Natural killer cell (primary cell): ENCODE measurements at places on chromosomes 7 and 10. TPM values are rescaled to one million over a fixed set of nuclear protein-coding genes. Genes with fewer than 3 reads are reported as not detected.

- H3K27ac ChIP-seq, result no peak overlapping the region
- no peak for DNase-seq
- no peaks in the 10 kb centered on the region for H3K4me1 ChIP-seq
- H3K36me3 ChIP-seq, result no peaks in the 10 kb centered on the region
- no peaks in the 10 kb centered on the region for H3K27me3 ChIP-seq
Observed at GRCh38 chr10:115849197-115849596, 423.8 kb downstream of the GFRA1 start.

DNA sequence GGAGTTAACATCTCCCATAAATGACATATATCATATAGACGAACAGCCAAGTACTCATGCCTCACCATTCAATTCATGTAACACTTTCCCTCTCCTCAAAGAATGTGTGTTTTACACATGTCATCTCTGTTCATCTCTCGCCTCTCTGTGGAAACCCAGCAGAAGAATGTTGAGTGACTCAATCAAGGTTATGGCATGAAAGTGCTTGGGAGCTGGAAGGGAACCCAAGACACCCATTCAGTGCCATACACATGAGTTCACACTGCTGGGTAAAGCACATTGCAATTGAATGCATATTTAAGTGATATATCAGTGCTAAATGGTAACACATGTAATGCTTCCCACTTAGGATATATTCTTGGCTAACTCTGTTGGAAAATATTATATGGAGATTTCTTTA lies 322.9 kb downstream of the PTEN start:
- H3K36me3 ChIP-seq, result no peaks in the 10 kb centered on the region
- no peak overlapping the region for H3K4me3 ChIP-seq
- H3K27me3 ChIP-seq, result no peaks in the 10 kb centered on the region
- H3K4me1 ChIP-seq, result no peaks in the 10 kb centered on the region
- no peak overlapping the region for H3K27ac ChIP-seq

- H3K4me1 ChIP-seq, result peaks cover 15% of the 10 kb centered on the region
- H3K27ac ChIP-seq, result no peak overlapping the region
- no peaks in the 10 kb centered on the region for H3K36me3 ChIP-seq
Observed at GRCh38 chr10:14879124-14879927, 660 bp downstream of the SUV39H2 start.

DNA sequence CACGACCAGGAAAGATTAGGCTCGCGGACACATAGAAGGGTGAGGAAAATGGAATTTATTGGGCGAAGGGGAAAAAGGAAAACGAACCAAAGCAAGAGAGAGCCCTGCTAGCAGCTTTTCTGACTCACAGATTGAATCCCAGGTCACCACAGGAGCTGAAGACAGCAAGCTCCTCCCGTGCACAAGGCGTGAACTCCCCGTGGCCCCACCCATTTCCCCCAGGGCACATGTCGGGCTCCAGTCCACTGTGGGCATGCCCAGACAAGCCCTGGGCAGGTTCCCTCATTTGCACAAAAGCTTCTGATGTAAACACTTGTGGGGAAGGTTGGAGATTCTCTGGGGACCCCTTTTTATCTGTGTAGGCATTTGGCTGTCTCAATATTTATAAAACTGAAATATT lies 582.4 kb downstream of the SUGCT start:
- DNase-seq, result no peak
- H3K4me1 ChIP-seq, result no peaks in the 10 kb centered on the region
- H3K27me3 ChIP-seq, result no peaks in the 10 kb centered on the region
- H3K27ac ChIP-seq, result no peak overlapping the region
- H3K4me3 ChIP-seq, result no peak overlapping the region

DNA sequence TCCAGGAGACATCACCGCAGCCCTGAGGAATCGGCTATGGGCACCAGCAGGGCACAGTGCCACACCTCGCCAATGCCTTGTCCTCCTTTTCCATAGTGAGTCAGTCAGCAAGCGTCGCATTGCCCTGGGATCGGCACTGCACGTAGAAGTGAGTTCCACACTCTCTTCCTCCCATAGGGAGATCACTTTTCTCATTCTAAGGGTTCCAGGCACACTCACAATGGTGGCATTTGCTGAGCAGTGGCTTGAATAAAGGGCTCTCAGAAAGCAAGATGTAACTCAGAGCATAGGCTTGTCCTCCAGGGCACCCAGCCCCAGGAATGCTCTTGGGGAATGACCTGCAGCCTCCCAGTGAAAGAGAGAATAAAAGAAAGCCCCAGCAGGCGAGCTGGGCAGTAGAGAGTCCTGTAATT lies 1.1 kb upstream of the VIM start:
- peaks cover 15% of the 10 kb centered on the region for H3K4me1 ChIP-seq
- H3K27ac ChIP-seq, result peak overlapping the region; percentile 99
- peaks cover 8% of the 10 kb centered on the region for H3K36me3 ChIP-seq
- DNase-seq, result no peak
- H3K4me3 ChIP-seq, result no peak overlapping the region

GRCh38 chr10:122492999-122493481 lies 31.7 kb downstream of the HTRA1 start:
- H3K27ac ChIP-seq, result no peak overlapping the region
- H3K4me3 ChIP-seq, result no peak overlapping the region
- H3K36me3 ChIP-seq, result no peaks in the 10 kb centered on the region
- peaks cover 9% of the 10 kb centered on the region for H3K4me1 ChIP-seq
- no peaks in the 10 kb centered on the region for H3K27me3 ChIP-seq
- DNase-seq, result no peak

GRCh38 chr7:151759591-151760042 lies 117.3 kb downstream of the PRKAG2 start:
- no peaks in the 10 kb centered on the region for H3K27me3 ChIP-seq
- H3K4me1 ChIP-seq, result peaks cover 11% of the 10 kb centered on the region
- H3K27ac ChIP-seq, result no peak overlapping the region
- no peaks in the 10 kb centered on the region for H3K36me3 ChIP-seq

DNA sequence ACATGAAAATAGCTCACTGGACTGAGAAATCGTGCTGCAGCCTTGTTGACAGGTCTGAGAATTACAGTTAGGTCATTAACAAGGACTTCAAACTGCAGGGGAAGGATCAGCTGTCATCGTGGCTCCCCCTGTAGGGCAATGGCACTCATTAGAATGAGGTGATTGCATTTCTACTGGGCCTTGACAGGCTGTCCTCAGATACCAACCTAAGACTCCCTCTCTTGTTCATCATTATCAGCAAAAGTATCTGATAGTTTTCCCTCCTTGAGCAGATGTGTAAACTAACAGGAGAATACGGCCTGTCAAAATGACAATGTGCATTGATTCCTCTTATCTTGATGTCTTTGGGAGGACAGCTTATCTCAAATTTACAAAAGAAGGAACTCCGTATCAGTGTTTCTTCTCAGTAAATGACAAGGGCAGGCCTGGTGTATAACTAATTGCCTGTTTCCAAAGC lies 648.5 kb upstream of the LRRN3 start:
- H3K4me1 ChIP-seq, result no peaks in the 10 kb centered on the region
- no peak for DNase-seq
- no peaks in the 10 kb centered on the region for H3K27me3 ChIP-seq

- peaks cover 11% of the 10 kb centered on the region for H3K4me1 ChIP-seq
- H3K36me3 ChIP-seq, result no peaks in the 10 kb centered on the region
- DNase-seq, result no peak
- no peak overlapping the region for H3K4me3 ChIP-seq
- no peak overlapping the region for H3K27ac ChIP-seq
- peaks cover 2% of the 10 kb centered on the region for H3K27me3 ChIP-seq
Observed at GRCh38 chr10:11871466-11871865, 48.3 kb downstream of the PROSER2 start.

- DNase-seq, result no peak
- H3K4me1 ChIP-seq, result no peaks in the 10 kb centered on the region
- H3K4me3 ChIP-seq, result no peak overlapping the region
- no peaks in the 10 kb centered on the region for H3K27me3 ChIP-seq
- H3K36me3 ChIP-seq, result no peaks in the 10 kb centered on the region
Observed at GRCh38 chr10:63681993-63682697, 160.9 kb downstream of the REEP3 start.

- H3K4me3 ChIP-seq, result no peak overlapping the region
- H3K36me3 ChIP-seq, result no peaks in the 10 kb centered on the region
- no peaks in the 10 kb centered on the region for H3K4me1 ChIP-seq
Observed at GRCh38 chr7:8579661-8580194, 146.3 kb downstream of the NXPH1 start.

- H3K4me1 ChIP-seq, result no peaks in the 10 kb centered on the region
- H3K27ac ChIP-seq, result no peak overlapping the region
- no peaks in the 10 kb centered on the region for H3K36me3 ChIP-seq
- no peak for DNase-seq
- H3K27me3 ChIP-seq, result no peaks in the 10 kb centered on the region
Observed at GRCh38 chr7:153413540-153414287, 638.5 kb upstream of the DPP6 start.

DNA sequence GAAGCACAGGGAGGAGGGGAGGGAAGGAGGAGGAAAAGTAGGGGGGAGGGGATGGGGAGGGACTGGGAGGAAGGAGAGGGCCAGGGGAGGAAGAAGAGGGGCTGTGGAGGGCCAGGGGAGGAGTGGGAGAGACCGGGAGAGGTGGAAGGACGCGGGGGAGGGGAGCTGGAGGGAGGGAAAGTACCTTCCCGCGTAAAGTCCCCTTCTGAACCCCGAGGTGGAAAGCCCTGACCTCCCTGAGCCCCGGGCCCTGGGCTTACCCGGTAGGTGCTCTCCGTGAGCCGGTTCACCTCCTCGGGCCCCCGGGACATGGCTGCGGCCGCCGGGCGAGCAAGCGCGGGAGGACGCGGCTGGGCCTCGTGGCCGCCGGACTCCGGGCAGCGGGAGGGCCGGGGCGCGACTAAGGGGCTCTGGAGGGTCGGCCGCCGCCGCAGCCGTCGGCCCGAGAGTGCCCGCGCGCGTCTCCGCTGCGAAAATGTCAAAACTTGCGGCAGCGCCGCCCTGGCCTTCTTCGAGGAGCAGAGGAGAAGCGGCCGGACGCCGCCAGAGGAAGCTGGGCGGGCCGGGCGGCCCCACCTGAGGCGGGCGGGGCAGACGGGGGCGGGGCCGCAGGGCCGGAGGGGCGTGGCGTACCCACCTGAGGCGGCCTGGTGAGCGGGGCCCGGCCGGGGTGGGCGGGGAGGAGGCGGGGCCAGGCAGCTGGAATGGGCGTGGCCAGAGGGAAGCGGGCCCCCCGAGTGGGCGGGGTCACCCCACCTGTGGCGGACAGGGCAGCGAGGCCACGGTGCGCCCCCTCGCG lies at the start of gene BAIAP2L1:
TSS of gene BAIAP2L1 (minus strand) at position 549 of the 799 bp plus-strand sequence. CDS start at position 311, 238 bp downstream.
- no peaks in the 10 kb centered on the region for H3K36me3 ChIP-seq
- H3K4me1 ChIP-seq, result peaks cover 9% of the 10 kb centered on the region
- peak; percentile 84 for DNase-seq
- H3K4me3 ChIP-seq, result no peak within 1 kb of the TSS
- H3K27ac ChIP-seq, result no peak within 1 kb of the TSS

GRCh38 chr10:12489357-12489756 lies 140.0 kb downstream of the CAMK1D start:
- no peaks in the 10 kb centered on the region for H3K27me3 ChIP-seq
- peaks cover 4% of the 10 kb centered on the region for H3K4me1 ChIP-seq
- no peak overlapping the region for H3K27ac ChIP-seq
- H3K36me3 ChIP-seq, result no peaks in the 10 kb centered on the region
- no peak for DNase-seq

DNA sequence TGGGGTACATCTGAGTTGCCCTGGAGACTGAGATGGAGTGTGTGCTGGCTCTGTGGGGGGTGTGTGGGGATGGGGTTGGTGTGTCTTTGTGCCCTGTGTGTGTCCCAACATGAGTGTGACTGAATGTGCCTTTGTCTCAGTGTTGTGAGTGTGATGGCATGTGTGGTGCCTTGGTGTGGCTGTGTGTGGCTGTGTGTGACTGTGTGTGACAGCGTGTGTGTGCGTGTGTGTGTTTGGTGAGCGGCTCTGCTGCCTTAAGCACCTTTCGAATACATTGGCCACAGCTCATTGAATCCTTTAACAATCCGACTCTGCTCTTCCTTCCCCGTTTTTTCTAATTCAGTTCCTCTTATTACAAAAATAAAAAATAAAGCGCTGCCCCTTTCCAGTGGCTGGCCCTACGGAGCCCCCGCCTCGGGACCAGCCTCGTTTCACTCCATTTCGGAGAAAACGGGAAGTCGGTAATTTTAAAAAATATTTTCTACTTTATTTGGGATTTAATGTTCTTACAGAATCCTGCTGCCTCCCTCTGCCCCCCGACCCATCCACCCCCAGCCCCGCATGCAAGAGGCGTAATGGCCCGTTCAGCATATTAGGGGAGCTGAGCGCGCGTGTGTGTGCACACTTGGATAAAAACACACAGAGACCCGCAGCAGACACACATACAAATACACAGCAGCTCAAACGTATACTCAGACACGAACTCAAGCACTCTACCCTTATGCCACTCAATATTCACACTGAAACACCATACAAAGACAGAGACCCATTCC lies 35.5 kb downstream of the HIF1AN start:
- no peaks in the 10 kb centered on the region for H3K4me1 ChIP-seq
- no peaks in the 10 kb centered on the region for H3K36me3 ChIP-seq
- DNase-seq, result no peak
- peaks cover 11% of the 10 kb centered on the region for H3K27me3 ChIP-seq
- no peak overlapping the region for H3K27ac ChIP-seq

DNA sequence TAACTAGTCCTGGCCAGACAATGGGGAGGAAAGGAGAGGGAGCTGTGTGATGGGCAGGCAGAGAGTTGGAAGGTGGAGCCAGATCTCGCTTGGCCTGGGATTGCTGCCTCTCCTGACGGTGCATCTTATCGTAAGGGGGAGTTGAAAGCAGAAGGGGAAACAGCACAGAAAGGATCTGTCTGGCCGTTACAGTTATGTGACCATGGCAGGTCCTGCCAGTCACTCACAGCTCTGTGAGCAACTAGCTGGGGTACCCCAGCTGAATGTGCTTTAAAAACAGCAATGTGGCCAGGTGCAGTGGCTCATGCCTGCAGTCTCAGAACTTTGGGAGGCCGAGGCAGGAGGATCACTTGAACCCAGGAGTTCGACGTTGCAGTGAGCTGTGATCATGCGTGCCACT lies 8.1 kb downstream of the BLVRA start:
- H3K27me3 ChIP-seq, result no peaks in the 10 kb centered on the region
- H3K27ac ChIP-seq, result no peak overlapping the region
- H3K4me3 ChIP-seq, result no peak overlapping the region
- H3K4me1 ChIP-seq, result peaks cover 7% of the 10 kb centered on the region
- H3K36me3 ChIP-seq, result no peaks in the 10 kb centered on the region
- no peak for DNase-seq

DNA sequence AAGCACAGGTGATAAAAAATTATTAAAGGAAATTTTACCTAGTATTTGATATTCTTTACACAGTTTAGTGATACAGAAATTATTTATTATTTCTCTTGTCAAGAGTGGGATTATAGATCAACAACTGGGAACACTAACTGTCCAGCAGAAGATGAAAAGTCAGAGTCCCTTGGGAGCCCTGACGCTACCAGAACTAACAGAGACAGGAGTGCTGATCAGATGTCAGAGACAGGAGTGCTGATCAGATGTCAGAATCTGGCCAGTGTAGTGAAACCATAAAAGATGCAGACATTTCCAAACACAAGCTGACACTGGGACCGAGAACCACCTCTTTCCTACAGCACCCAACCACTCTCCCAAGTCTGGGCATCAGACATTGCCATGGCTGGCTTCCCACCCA lies 828.2 kb downstream of the TNS3 start:
- H3K4me1 ChIP-seq, result no peaks in the 10 kb centered on the region
- no peak for DNase-seq
- H3K4me3 ChIP-seq, result no peak overlapping the region
- H3K27me3 ChIP-seq, result no peaks in the 10 kb centered on the region
- H3K27ac ChIP-seq, result no peak overlapping the region

GRCh38 chr10:124590216-124591122 lies 128.8 kb downstream of the LHPP start:
- H3K4me1 ChIP-seq, result peaks cover 5% of the 10 kb centered on the region
- DNase-seq, result no peak
- no peak overlapping the region for H3K4me3 ChIP-seq

The C10orf53 gene
- not detected for total RNA-seq

The NEUROD6 gene
- total RNA-seq, result not detected

The RTKN2 gene
- 0.61 TPM for total RNA-seq

The IL6 gene
- total RNA-seq, result 1.7 TPM

The CXCL12 gene
- not detected for total RNA-seq

The CRYGN gene
- not detected for total RNA-seq

The UPK3B gene
- total RNA-seq, result 5.3 TPM

The SEPTIN14 gene
- not detected for total RNA-seq

The CNPY1 gene
- total RNA-seq, result not detected

The ZPBP gene
- not detected for total RNA-seq
